ENCODE measurements at places on chromosomes 3 and 15.

DNA sequence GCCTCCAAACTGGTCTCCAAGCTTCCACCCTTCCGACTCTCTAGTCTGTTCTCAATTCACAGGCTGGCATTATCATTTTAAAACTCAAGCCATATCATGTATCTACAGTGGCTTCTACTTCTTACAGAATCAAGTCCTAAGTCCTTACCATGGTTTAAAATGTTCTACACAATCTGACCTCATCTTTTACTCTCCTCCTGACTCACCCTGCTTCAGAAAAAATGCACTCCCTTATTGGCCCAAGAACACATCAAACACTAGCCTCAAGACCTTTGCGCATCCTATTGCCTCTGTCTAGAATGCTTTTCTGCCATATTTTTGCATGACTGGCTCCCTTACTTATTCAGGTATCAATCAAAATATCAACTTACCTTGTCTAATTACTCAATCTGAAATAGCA lies 11.0 kb downstream of the MRPL3 start:
- DNase-seq = no peak

DNA sequence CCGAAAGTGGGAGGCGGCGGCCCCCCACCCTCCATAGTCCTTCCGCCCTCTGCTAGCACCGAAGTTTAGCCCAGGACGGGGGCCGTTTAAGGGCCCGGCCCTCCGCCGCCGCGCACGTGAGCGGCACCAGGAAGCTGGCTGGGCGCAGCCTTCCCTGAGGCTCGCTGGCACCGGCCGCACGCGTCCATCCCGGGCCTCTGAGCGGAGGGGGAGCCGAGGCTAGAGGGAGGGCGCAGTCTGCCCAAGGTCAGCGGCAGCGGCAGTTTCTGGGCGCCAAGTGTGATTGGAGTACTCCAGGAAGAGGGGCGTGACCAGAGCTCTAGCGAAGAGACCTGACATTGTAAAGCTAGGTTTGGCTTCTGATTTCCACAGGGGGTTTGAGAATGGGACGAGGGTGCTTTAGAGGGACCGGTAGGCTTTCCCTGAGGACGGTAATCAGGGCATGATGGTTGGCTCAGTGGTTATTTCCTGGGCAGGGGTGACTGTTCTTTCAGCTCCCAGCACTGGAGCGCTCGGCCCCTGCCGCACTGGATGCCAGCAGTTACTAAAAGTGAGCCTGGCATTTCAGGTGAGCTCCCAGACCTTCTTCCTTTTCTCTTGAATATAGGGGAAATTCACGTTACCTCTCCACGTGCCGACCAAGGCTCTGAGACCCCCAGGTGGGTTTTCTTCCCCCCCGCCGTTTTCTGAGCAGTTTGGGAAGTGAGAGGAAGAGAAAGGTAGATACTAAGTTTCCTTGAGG lies 853 bp downstream of the TEX264 start:
- DNase-seq = no peak

DNA sequence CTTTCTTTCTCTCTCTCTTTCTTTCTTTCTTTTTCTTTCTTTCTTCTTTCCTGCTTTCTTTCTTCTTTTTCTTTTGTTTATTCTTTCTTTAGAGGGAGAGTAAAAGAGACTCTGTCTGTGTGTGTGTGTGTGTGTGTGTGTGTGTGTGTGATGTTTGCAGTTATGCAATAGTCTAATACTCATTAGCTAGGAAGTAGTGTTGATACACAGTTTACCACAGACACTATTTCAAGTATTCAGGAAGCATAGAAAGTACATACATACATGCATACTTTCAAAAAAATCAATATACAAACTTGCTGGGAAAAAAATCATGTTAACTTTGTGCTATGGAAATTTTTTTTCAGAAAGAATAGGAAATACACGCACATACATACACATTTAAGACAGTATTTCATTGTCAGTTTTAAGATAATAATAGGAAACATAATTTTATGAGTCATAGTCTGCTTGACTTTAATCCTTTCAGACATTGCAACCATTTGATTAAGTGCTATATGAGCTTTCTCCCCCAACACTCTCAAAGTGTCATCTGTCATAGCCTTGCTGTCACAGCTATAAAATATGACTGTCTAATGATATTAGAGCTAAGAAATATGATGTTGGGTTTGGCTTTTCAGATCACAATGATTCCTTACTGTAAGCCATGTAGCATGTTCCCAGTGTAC lies 74.9 kb upstream of the EPHA3 start:
- DNase-seq = no peak

- no peak for DNase-seq
These were observed at the start of gene IL20RB for GRCh38 chr3:136957751-136958288. IL20RB (plus strand) TSS chr3:136957983; CDS start chr3:136958114, 131 bp downstream.

DNA sequence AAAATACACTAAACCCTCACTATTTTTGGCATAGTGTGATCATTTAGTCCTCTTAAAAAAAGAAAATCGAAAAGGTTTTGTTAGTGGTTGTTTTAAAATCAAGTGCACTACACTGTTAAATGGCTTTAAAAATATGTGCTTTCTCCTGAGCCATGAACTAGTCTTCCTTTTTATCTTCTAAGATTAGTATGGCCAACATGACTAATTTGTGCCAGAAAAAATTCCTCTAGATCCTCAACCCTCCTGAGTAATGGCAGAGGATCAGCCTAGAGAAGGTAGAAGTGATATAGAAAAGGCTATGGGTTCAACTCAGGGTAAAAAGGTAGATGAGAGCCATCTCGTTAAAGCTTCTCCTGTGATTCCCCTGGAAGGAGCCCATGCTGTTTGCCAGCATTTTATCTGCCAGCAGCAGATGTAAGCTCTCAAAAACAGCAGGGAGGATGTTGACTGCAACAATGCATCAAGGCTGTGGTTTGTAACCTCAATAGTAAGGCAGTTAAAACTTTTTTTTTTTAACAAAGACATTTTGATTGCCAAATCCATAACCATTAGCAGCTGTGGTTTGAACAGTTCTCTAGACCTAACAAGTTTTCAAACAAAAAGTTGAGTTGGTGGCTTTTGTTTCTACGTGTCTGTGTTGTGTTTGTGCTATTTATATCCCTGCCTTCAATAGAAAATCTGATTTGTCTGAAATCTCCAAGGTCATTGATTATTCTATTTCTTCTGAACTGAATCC lies 30.2 kb upstream of the ZNF609 start:
- DNase-seq = peak; percentile 7

DNA sequence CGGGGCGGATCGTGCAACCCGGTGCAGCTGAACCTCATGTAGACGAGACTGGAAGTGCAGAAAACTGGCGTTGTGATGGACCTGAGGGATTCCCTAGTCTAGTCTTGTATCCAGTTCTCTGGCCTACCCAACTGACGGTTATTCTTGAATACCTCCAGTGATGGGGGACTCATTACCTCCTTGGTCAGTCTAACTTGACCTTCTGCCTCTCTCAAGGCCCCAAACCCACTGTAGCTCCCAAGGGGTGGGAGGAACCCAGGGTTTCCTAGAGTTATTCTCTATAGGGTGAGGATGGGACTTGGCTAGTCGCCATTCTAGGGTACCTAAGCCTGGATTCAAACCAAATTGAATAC lies 11.4 kb downstream of the PAK6 start:
- DNase-seq = no peak

DNA sequence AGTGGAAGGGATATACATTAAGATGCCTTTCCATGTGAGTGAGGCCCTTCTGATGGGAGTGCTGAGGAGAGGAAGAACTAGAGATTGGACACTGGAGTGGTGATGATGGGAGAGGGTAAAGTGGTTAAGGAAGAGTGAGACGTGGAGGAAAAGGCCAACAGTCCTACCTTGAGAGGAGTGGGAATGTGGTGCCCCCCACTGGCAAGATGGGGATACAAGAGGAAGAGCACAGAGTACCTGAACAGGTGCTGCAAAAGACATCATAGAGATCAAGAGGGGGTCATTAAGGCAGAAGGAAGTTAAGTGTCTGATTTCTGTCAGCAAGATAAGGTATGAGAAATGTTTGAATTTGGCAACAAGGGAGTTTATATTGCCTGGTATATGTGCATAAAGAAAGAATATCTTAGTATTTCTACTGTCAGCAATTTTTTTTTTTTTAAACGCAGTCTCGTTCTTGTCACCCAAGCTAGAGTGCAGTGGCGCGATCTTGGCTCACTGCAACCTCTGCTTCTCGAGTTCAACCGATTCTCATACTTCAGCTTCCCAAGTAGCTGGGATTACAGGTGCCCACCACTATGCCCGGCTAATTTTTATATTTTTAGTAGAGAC lies 34.0 kb downstream of the ARIH2 start:
- peak; percentile 37 for DNase-seq
